T-helper 2 cell (primary cell): ENCODE measurements at places on chromosomes 2 and 18.
A peak's percentile ranks its signal among the peaks of the same experiment; 100 is the strongest.

DNA sequence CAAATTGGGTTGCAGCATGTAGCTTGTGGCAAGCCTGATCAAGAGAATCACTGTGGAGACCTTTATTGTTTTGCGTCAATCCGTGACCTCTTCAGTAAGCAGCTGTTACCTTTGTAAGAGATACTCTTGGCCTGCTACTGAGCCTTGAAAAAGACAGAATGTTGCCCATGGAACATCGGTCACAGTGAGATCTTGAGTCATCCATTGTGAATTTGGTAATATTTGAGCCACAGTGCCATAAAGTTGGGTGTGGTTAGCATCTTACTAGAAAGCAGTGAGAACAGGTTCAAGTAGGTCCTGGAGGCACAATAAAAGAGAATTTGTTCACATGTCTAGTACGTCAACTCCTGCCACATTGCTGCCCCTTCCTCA, 12.7 kb upstream of the EFR3B start:
- DNase-seq, result no peak

GRCh38 chr2:179268277-179268925, 3.8 kb upstream of the SESTD1 start:
- DNase-seq, result no peak

DNA sequence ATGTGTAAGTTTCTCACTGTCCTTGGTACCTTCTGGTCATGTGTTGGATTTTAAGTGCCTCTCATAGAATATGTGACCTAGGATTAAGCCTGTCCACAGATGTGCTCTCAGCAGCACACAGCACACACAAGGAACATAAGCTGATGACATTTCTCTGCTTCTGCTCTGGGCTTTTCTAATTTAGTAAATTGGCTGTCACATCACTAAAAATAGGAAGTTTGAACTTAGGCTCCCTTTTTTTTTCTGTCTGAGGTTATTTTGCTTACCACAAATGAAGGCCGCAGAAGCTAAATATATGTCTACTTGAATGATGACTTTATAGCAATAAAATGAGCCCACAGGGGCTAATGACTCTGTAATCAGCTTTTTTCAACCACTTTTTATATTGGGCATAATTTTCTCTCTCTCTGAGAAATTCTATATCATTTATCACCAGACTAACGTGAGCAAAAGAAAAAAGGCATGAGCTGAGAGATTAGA, 150.2 kb upstream of the KLHL14 start:
- no peak for DNase-seq

DNA sequence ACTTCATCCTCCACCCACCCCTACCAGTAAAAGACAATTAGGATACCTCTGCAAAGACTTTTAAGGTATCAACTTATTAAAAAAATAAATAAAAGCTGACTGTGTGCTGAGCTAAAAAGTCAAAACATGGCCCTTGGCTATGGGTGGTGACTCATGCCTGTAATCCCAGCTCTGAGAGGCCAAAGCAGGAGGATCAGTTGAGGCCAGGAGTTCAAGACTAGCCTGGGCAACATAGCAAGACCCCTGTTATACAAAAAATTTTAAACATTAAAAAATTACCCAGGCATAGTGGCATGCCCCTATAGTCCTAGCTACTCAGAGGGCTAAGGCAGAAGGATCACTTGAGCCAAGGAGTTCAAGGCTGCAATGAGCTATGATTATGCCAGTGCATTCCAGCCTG, 297.4 kb upstream of the FBXO11 start:
- no peak for DNase-seq

- DNase-seq, result no peak
These were observed 30.1 kb downstream of the MOCOS start for GRCh38 chr18:36217348-36217747.

DNA sequence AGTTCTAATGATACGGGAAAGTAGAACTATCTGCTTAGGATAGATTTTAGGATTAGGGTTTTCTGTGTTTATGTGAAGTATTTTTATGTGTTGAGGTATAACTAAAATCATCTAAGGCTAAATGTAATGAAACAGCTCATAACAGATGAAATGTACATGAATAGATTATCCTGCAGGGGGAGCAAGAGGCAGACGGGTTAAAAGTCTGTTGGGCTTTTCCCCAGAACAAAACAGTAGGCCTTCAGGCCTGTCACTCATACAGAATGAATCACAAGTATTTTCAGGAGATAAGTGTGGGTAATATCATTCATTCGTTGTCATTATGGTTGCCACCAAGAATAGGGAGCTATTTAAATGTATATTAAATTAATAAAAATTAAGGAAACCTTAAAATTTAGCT, 107.9 kb upstream of the IL1R2 start:
- DNase-seq, result peak; percentile 58

DNA sequence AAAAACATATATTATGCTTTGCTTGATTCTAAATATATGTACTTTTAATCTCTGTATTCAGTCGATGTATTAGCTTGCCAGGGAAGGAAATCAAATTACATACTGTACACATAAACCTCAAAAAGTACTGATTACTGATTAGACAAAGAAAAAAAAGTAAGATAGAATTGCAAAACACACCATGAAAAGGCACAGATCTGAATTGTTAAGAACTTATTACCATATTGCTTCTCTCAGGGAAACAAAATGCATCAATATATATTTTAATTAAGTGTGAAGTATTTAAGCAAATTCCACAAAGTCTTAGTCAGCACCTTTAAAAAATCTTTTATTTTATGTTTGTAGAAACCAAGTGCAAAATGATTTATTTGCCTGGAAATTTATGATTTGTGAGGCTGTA, 309.3 kb downstream of the RNF144A start:
- DNase-seq, result no peak

- no peak for DNase-seq
These were observed 57.7 kb upstream of the TFCP2L1 start for GRCh38 chr2:121342751-121343150.

DNA sequence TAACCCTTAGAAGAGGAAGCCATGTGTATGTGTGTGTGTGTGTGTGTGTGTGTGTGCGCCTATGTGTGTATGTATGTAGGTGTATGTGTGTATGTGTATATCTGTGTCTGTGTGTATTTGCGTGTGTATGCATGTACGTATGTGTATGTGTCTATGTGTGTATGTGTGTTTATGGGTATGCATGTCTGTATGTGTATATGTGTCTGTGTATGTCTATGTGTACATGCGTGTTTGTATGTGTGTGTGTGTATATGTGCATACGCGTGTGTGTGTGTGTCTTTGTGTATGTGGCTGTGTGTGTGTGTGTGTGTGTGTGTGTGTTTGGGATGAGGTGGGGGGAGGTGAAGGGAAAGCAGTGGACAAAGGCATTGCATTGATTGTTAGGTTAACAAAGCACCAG, 380.2 kb downstream of the HRH4 start:
- DNase-seq, result no peak

DNA sequence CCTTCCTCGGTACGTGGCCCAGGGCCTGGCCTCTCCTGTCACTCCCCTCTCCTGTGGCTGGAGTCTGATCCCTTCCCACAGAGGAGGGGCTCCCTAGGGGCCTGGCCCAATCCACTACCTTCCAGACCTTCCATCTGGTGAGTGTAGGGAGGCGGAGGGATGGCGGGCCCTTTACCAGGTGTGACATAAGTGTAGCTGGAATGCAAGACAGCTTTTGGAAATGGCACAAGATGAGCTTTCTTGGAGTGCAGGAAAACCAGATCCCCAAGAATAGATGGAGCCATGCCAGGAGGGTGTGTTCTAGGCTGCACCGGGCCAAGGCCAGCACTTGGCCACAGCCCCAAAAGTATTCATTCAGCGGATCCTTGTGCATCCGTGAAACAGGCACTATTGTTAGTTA, 30.1 kb downstream of the IGFBP5 start:
- DNase-seq, result no peak

GRCh38 chr2:44767691-44768090, 173.8 kb upstream of the SIX3 start:
- no peak for DNase-seq

GRCh38 chr2:129087133-129087813, 768.6 kb upstream of the HS6ST1 start:
- DNase-seq, result no peak

DNA sequence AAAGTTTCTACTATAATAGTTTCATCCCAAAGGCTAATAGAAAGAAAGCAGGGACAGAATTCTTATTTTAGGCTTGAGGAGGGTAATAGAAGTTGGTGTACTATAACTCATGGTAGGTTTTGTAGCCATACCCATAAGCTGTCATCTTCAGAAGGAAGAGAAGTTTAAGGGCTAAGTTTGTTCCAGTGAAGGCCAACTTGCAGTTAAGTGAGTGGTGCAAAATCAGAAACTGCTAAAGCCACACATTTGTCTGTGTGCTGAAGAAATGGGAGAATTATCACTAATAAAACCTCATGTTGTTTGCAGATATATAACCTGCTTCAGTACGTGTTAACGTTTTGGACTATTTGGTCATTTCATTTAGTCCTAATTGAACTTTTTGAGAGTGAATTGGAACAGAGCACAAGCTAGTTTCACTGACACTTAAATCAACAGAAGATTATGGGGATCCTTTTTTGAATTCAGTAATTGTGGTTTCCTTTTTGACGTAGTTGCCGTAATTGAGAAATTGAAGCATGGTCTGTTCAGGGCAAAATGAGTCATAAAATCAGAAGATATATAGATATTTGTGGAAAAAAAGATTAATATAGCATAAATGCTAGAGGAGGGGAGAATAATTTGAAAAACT, 69.1 kb downstream of the PHLPP1 start:
- DNase-seq, result peak; percentile 90

GRCh38 chr2:33370636-33371265, 105.7 kb upstream of the RASGRP3 start:
- DNase-seq, result no peak

GRCh38 chr2:134199123-134199522, 54.7 kb upstream of the MGAT5 start:
- no peak for DNase-seq

- DNase-seq, result no peak
These were observed 971.3 kb upstream of the FAM98A start for GRCh38 chr2:34570266-34570872.

DNA sequence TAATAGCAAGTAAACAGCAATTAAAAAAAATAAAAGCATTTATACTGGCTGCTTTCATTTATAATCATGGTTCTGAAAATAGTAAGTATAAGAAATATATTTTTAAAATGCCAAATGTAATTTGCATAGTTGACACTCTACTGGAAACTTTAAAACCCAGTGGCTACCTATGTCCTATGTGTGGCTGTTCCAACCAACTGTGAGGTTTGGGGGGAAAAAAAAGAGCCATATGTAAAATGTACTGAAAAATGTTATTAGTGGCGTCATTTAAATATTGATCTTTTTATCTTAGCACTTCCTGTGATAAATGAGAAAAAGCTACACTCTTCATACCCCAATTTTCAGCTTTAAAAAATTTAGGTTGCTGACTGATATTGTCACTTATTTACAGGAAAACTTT, 270.7 kb downstream of the TCF4 start:
- DNase-seq, result no peak

DNA sequence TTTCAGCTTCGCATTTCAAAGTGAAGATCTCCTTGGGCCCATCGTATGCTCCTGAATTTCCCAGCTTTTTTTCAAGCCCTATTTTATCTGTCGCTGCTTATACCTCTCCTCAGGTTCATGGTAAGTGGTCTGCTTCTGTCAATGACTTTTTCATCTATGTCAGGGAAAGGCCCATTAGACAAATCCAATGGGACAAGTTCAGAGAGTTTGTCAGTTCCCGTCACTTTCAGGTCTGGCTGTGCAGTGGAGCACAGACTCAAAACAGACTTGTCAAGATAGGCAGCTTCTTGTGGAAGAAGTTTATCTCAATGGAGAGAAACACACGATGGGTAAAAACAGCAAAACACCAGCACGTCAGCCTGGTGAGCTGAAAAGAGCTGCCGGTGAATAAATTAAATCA, 100.9 kb upstream of the KLF7 start:
- DNase-seq, result no peak

DNA sequence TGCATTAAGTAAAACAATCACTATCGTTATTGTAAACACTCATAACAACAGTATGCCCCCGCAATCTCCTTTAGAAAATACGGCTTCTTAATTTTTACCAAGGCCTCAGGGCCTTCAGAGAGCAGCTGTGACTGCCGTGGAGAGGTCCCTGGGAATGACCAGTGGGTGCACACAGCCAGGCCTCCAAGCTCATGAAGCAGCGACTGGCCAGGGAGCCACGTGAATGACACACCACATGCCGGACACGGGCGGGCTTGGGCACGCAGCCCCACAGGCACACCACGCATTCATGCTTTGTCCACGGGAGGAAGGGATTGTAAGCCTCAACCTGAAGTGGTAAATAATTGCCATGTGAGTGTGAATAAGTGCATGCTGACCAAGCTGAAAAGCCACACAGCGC, 121.0 kb downstream of the EIPR1 start:
- no peak for DNase-seq

DNA sequence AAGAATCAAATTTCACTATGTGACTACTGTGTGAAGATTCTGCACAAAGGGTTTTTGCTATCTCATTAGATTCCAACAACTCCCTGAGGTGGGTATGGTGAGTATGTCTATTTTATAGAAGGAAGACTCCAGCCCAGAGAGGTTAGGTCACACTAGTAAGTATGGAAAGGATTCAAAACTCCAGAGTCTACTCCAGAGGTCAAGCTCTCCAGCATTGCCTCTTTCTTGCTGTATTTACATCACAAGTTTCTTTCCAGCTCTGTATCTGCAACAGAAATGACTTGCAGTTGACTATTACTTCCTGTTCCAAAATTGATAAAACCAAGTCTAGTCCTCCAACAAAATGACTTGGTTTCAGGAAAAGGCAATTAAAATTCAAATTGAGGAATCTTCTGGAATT, 2.1 kb downstream of the COL4A4 start:
- DNase-seq, result no peak

DNA sequence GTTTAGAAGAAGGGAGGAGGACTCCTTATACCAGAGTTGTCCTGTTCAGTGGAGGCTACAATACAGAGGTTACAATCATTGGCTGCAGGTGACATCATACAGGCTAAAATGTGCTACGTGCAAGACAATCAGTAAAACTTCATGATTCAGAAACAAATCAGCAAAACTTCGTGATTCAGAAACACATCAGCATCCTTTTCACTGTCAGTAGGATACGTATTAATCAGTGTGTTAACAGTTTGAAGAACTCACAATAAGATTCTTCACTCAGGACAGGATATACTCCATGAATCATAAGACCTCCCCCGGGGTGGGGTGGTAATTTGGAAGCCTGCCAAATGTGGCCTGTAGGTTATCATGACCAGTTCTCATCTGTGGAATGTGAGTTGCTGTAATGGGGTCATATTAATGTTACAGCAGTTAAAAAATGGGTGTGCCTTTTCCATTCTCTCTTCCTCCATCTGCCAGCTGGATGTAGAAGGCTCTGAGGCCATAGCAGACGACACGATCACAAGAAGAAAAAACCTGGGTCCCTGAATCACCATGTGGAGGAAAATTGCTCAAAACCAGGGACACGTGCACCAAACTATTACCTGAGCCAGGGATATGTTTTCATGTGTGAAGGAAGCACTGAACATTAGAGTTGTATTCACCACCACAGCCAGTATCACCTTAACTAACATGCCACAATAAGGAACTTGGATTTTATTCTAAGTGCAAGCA, 134.8 kb upstream of the CREB1 start:
- peak; percentile 12 for DNase-seq
